CD4-positive, alpha-beta T cell treated with Interleukin-4 for 4 hours (primary cell): ENCODE measurements at places on chromosomes 5 and 9.

DNA sequence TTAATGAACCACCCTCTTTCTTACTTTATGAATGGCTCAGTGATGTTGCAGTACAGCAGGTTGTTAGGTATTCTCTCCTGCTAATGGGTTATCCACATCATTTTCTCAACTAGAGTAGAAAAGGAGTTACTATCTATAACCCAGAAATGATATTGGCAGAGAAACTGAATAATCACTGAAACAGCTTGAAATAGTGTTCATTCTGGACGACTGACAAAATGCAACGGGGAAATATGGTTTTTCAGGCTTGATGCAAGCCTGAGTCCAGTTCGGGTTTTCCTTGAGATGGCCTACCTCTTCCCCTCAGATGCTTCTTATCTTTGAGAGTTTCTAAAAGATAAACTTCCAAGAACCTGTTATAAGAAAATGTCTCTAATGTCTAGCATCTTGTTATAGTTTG, 187.3 kb downstream of the RAB3C start:
- no peak for DNase-seq

DNA sequence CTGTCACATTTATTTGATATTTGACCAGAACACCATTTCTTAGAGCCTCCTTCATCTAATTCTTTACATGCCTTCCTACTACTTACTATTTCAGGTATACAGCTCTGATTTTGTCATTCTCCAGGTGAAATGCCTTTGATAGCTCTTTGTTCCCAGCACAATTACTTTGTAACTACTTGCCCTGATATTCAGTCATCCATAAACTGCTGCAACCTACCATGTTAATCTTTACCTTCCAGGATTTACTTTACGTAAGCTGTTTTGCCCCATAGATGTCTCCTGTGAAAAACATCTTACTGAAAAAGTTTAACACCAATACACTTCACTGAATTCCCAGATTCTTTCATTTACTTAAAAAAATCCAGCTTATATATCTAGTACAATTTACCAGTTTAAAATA, 443.8 kb upstream of the CYLC2 start:
- no peak for DNase-seq

DNA sequence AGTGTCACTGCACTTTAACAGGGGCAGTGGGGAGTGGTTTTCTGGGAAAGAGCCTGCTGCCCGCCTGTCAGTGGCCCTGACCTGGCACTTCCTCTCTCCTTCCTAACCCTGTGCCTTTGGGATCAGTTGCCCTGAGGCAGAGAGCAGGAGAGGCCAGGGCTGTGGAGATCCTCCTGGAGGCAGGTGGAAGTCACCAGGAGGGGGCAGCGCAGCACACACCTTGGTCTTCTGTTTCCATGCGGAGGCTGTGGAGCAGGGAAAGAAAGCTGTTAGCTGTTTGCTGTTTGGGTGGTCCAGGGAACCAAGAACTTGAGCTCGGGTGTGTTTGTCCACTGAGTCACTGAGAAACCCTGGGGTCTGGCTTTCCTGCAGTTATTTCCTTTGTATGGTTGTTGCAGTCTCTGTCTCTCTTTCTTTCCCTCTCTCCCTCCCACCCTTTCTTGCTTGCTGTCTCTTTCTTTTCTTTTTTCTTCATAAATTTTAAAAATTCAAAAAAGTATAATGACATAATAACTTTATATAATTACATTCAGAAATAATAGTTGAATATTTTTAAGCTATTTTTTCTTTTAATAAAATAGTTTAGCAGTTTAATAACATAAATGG, 28.1 kb downstream of the NTRK2 start:
- DNase-seq = no peak

DNA sequence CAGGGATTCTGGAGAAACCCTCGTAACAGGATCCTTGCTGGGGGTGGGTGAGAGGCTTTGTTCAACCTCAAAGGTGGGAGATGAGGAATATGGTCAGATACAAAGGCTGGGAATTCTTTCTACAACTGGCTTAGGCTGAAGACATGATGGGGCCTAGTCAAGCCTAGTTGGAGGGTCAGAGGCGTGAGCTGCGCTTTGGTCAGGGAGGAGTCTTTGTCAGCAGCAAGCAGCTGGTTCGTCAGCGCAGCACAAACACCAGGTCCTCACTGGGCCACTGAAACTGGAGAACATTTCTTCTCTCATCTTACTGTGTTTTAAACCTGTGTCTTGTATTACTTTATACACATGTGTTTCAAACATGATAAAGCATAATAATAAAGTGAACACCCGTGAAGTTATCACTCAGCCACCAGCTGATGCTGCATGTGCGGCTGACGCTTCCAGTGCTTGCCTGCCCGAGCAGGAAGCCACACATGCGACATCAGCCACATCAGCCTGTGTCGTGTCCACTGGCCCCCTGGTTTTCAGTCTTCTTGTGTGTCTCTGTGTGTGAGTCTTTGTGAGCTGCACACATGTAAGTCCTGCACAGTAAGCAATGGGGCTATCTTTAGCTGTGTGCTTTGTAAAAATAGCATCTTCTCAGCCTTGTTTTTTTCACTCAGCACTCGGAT, 81.5 kb downstream of the WNK2 start:
- DNase-seq = no peak

- no peak for DNase-seq
Measured at GRCh38 chr9:3330792-3331420, 194.9 kb downstream of the RFX3 start.

DNA sequence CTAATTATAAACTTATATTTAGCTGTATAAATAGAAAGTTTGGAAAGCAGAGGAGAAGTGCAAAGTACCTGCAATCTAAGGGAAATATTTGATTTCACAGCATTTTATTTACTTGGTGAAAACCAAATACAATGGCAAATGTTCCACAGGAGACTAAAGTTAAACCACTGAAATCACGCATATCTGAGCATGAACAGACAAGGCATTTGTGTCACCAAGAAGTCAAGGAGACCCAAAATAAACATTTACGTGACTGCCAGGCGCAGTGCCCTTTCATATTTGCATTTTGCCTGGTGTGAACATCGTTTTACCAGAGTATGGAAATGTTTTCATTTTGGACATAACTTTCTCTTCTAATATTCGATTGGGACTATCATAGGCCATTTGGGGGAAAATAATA, 20.6 kb downstream of the UGCG start:
- no peak for DNase-seq
